Activated naive CD4-positive, alpha-beta T cell treated with Interleukin-2 at 50 U/mL for 16 hours (primary cell): ENCODE measurements at places on chromosomes 1 and 21.

GRCh38 chr1:46098027-46098712 is 34.3 kb downstream of the PIK3R3 start:
- no peak for DNase-seq

DNA sequence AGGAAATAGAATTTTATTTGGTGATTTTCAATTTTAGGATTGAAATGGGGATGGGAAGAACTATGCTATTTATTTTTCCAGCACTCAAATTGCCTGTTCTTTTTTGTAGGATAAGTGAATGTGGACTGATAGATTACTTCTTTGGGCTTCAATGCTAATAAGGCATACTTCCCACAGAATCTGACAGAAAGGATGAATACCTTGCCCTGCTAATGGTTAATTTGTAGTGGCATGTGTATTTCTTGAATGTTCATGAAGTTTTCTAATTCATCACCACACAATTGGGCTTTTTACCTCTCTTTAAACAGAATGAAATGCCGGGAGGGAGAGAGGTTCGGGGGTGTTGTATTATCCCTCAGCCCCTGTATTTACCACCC is 369.1 kb upstream of the ADGRL2 start:
- no peak for DNase-seq

DNA sequence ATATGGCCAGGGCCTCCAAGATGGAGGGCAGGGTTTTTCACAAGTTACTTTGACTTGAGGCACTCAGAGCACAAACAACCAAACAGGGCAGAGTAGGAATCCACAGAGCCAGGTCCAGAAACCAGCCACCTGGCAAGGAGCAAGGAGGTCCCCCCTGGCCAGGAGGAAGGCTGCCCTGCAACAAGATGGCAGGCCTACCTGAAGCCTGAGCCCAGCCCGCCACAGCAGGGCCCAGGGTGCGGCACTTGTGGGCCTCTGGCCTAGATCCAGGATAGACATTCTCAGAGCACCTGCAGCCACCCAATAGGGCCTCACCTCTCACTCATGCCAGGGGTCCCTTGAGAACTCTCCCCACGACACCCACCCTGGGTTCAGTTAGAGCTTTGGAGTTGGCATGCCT is 11.5 kb downstream of the SH3BGRL3 start:
- DNase-seq = no peak

GRCh38 chr1:177744906-177745305 is 225.0 kb downstream of the SEC16B start:
- DNase-seq = no peak

- DNase-seq = no peak
Measured at GRCh38 chr1:183163316-183163715, 22.7 kb upstream of the LAMC2 start.
